ENCODE measurements at places on chromosomes 4 and X. TPM values are rescaled to one million over a fixed set of nuclear protein-coding genes. Genes with fewer than 3 reads are reported as not detected.

CYLC1 gene
- not detected for total RNA-seq

RHOXF2B gene
- total RNA-seq: not detected

NR0B1 gene
- not detected for total RNA-seq

ESX1 gene
- total RNA-seq: not detected

GRID2 gene
- total RNA-seq: 0.15 TPM

TNMD gene
- total RNA-seq: not detected

UGT2B11 gene
- total RNA-seq: not detected

DUSP9 gene
- 0.34 TPM for total RNA-seq

GLOD5 gene
- not detected for total RNA-seq

WNK3 gene
- 0.50 TPM for total RNA-seq

RAB9B gene
- under 0.01 TPM for total RNA-seq

RASL11B gene
- total RNA-seq: 0.59 TPM

SLITRK4 gene
- total RNA-seq: 0.17 TPM

CYTL1 gene
- 1.5 TPM for total RNA-seq

CT45A10 gene
- total RNA-seq: not detected

GIMD1 gene
- not detected for total RNA-seq

SPANXN3 gene
- total RNA-seq: not detected

SSX1 gene
- total RNA-seq: not detected

SLC39A8 gene
- total RNA-seq: 4.0 TPM

SSX4 gene
- total RNA-seq: not detected

IL9R gene
- not detected for total RNA-seq

LPAR4 gene
- 0.17 TPM for total RNA-seq

APBB2 gene
- 45.9 TPM for total RNA-seq

FAM13A gene
- 14.1 TPM for total RNA-seq

PDK3 gene
- total RNA-seq: 3.3 TPM

SOWAHB gene
- not detected for total RNA-seq

CDKN2AIP gene
- total RNA-seq: 10.4 TPM

ATOH1 gene
- not detected for total RNA-seq

IGBP1 gene
- 48.8 TPM for total RNA-seq

STATH gene
- not detected for total RNA-seq

DCAF12L1 gene
- not detected for total RNA-seq

FREM3 gene
- not detected for total RNA-seq

SORBS2 gene
- total RNA-seq: 1.3 TPM

MCF2 gene
- total RNA-seq: not detected

DGAT2L6 gene
- not detected for total RNA-seq

NDST3 gene
- total RNA-seq: under 0.01 TPM

FAM47E gene
- total RNA-seq: 0.15 TPM

RASSF6 gene
- 1.3 TPM for total RNA-seq

ZNF711 gene
- 1.6 TPM for total RNA-seq

Data from bronchus fibroblast of lung (primary cell).